ENCODE measurements at places on chromosomes 3 and 15.

GRCh38 chr15:99151156-99151555, 46.3 kb downstream of the SYNM start:
- no peak for DNase-seq

GRCh38 chr15:70058642-70059360, 38.9 kb downstream of the TLE3 start:
- DNase-seq, result no peak

DNA sequence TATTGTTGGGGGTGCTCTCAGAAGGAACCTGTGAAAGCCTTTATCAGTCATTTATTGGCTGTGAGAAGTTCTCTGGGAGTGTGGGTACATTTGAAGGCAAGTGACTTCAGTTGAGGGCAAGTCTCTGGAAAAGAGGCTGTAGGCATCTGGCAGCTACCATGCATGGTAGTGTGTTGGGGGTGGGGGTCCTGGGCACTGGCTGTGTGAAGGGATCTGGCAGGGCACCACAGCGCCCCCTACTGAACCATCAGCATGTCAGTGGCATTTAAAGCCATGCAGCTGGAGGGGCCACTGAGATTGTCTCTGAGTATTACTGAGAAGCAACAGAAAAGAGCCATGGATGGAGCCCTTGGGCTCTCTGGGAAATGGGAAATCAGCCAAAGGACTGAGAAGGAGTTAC, 30.6 kb downstream of the CRTAP start:
- no peak for DNase-seq

DNA sequence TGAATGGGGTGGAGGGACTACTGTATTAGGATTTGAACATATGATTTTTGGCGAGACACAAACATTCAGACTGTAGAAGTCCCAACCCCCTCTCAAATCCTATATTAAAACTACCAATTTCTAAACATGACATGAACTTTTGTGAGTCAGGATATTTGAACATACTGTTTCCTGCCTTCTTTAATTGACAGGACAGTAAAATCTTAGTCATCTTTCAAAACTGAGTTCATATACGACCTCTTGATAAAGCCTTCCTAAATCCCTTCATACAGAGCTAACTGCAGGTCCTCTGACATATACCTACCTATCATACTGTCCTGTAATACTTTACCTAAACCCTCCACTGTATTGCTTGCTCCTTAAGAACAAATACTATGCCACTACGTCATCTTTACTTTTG, 23.5 kb downstream of the ALDH1A2 start:
- DNase-seq, result no peak

DNA sequence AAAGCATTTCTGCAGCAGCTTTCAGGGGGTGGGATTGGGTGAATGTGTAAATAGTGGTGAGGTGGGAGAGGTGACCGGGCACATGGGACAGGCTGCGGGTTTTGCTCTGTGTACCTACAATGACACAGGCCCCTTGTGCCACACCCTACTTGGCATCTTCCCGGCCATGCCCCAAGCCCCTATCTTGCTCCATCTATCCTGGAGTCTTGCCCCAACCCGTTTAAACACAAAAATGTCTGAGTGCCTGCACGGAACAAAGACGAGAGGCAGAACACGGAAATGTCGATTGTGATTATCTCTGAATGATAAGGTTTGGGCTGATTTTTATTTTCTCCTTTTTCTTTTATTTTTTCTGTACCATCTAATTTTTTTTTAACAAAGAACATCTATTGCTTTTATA, 46.0 kb upstream of the SLC6A1 start:
- DNase-seq, result no peak

GRCh38 chr3:145191543-145191942, 969.4 kb downstream of the PLOD2 start:
- DNase-seq, result no peak

DNA sequence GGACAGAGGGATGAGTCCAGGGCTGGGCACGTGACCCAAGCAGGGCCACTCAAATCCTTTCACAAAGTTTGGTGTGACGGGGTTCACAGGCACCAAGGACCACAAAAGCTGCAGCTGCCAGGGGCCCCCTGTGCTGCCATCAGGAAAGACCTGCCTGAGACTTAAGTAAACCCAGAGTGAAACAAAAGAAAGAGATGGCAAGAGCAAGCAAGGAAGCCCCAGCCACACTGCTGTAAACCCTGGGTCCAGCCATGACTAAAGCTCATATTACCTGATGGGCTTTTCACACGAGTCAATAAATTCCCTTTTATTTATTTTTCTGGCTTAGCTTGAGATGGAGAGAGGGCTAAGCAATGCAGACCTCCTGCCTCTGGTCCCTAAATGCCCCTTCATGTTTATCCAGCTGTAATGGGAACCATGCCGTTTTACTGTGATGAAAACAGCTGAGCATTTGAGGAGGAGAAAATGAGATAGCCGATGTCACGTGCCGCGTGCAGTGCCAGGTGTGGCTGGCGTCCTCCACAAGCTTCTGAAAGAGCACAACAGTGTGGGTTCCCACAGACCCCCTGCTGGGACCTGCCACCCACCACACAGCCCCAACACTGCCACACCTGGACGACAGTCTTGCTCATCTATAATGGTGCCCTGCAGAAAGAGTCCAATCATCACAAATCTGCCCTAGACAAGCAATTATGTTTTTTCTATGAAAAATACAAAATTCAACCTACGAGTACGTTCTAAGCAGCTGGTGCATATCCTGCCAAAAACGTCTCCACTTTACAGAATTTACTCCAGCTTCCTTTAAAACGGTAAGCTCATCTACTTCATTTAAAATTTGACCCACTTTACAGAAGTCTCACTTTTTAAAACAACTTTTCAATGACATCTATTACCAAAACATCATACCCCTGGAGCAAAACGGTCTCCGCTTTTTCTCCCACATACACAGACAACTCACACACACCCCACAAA, 34.2 kb downstream of the ADAMTS17 start:
- no peak for DNase-seq

- no peak for DNase-seq
Measured at GRCh38 chr15:32818758-32819447, 101.1 kb downstream of the GREM1 start.

DNA sequence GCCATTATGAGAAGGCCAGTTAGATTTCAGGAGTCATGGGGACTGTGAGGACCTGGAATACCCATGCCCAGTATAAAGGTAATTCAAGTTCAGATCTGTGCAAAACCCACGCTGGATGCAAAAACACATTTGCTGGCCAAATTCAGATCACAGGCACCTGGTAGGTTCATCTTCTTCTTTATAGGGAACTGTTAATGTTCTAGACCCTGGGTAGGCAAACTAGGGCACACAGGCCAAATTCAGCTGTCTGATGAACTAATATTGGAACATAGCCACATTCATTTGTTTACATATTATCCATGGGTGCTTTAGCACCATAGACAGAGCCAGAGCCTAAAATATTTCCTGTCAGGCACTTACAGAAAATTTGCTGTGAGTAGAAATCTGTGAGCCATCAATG, 241.4 kb downstream of the PTPRG start:
- no peak for DNase-seq

- DNase-seq, result no peak
Measured at GRCh38 chr3:157094751-157095480, 65.0 kb downstream of the CCNL1 start.

DNA sequence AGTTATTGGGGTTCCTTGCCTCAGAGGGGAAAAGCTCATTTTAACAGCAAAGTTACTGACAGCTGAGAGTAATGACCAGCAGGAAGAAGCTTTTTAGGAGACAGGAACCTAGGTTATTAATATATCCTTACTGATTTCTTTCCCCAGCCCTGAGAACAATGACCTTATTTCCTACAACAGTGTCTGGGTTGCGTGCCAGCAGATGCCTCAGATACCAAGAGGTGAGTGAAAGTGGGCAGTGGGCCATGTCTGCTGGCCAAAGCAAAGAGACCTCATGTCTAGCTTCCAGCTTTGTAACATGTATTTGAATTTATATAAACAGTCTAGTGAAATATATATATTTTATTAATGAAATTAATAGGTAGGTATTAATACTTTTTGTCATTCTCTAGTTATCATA, 5.0 kb downstream of the CCNDBP1 start:
- no peak for DNase-seq

GRCh38 chr15:35986191-35986721, 440.3 kb upstream of the DPH6 start:
- DNase-seq, result no peak

DNA sequence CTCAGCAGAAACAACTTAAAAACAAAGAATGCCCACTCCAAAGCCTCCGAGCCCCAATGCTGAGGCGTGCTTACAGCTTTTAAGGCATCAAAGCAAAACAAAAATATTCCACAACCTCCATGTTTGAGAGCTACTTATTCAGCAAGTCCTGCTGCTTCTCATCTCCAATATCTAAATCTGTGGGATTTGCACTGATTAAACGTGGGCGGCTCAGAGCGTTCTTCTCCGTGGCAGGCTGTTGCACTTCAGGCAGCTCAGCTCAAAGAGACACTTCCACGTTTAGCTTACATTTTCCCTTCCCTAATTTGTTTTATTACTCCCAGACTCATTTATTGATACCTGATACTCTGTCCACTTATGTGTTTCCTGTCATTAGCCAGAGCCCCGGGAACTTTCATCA, 282.6 kb upstream of the MCTP2 start:
- DNase-seq, result no peak

GRCh38 chr3:84961011-84961410, 2.2 kb downstream of the CADM2 start:
- no peak for DNase-seq

DNA sequence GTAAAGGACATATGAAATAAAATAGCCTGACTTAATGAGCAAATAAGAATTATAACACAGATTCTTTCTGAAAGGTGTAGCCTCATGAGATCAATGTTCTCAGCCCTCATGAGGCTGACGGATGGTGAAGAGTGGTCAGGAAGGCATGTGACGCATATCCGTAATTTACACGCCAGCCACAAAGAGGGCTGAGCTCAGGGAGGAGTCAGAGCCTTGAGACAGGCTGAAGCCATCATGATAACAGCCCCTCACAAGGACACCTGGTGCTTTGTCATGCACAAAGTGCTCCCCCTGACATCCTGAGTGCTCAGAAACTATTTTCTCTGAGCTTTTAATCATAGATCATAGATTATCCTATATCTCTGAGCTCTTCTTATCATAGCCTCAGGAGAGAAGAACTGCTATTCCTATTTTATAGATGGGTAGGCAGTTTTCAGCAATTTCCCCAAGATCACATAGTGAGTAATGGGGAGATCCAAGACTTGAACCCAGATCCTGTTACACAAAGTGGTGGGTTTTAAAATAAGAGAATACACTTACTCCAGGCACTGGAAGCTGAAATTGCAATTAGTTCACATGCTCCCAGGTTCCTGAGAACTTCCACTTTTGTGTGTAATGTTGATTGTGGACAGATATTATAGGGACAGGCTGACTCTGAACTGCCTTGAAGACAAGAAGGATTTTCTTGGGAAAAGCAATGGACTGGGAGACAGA, 267.1 kb downstream of the RPLP1 start:
- DNase-seq, result peak; percentile 80

- peak; percentile 13 for DNase-seq
Measured at GRCh38 chr15:79978655-79979514, 7.9 kb upstream of the BCL2A1 start.

DNA sequence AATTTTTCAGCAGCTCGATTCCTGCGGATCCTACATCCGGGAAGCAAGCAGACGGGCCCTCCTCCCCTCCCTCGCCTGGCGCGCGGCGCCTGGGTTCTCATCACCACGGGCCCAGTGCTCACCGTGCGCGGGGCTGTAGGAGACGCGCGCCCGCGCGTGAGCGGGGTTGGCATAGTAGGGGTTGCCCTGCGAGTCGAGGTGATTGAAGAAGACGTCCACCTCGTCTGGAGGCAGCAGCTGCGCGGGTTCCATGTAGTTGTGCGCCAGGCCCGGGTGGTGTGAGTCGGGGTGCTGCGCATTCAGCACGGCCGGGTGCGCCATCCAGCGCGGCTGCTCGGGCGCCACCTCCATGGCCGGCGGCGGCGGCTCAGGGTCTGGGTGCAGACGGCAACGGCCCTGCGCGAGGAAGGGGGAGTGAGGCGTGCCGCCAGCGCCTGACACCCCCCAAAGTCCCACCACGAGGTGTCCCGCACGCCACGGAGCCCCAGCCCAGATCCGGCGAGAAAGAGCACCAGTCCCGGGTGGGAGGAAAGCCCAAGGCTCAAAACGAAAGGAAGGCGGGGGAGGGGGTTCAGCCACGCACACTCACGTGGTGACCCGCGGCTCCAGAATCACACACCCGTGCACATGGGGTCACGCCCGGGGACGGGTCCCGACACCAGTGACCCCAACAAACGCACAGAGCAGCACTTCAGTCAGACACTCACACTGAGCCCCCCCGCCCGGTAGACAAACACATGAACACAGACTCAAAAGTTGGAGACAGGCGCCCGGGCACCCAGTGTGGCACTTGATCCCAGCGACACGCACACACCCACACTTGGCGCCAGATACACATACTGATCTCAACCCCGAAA, 6.1 kb downstream of the GATA2 start:
- DNase-seq, result no peak

DNA sequence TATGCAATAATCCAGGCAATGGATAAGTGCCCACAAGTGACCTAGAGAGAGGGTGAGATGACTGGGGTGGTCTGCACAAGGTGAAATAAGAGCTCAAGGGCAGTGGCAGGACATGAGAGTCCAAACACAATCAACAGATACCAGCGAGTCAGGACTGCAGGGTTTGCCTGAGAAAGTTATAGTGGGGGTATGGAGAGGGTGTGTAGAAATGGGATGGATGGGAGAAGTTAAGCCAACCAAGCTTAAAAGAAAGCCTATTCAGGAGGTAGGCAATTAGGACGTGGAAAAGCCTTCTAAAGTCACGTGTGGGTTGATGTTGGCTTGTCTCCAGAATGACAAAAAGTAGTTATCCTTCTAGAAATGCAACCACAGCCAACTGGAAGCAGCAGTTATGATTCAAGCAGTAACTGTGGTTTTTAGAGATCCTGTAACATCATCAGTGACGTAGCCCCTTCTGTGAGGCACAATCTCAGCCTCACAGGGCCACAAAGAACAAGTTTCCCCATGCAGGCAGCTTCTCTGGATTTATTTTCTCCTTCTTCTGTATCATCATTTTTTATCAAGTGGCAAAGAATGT, 56.1 kb downstream of the FAM174B start:
- DNase-seq, result no peak

DNA sequence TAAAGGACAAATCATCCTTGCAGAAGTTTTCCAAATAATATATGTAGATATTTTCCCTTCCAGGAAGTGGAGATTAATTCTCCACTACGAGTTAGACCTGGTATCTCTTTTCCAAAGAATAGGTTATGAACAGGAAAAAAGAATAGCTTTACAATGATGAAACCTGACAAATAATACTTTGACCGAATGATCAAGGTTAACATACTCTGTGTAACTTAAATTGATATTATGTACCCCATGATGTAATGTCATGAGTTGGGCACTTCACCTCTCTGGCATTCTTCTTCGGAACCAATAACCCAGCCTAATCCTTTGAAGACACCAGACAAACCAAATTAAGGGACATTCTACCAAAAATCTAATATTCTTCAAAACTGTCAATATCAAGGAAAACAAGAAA, 48.7 kb upstream of the CNTN3 start:
- DNase-seq, result no peak

- DNase-seq, result no peak
Measured at GRCh38 chr3:156978481-156978961, 152.4 kb downstream of the LEKR1 start.

- DNase-seq, result no peak
Measured at GRCh38 chr15:32668942-32669341, 27.4 kb downstream of the SCG5 start.

Data from GDM1 (cell line).